Osteocyte (in vitro differentiated cells): ENCODE measurements at places on chromosomes 12 and 14.

DNA sequence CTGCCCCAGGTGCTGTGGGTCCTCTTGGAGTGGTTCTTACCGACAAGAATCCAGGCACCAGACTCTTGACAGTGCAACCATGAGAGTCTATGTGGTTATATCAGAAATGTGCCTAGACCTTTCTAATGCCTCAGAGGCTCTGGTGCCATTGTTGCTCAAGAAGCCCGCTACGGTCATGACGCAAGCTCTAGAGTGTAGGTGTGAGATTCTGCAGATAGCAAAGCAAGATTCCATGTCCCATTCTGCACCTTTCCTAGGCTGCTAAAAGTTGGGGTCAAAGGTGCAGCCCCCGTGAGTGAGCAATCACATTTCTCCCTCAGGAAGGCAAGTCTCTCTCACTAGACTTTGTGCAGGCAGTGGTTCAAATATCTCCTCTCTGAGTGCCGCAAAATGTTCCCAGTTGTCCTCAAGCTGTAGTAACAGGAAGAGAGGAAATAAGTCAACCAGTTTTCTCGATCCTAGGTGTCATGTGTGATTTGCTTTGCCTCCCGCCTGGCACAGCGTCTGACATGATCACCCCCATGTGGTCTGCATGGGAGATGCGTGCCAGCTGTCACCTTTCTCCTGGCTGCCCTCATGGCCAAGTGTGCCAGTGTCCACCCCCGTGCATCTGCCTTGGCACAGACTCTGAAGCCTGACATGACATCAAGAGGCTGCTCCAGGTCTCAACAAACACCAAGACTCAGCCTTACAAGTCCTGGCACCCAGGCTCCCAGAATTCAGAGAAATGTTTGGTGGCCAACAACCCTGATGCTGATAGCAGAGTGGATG lies 122.5 kb upstream of the COCH start:
- DNase-seq: no peak

- DNase-seq: no peak
Measured at GRCh38 chr12:40010899-40011774, 94.7 kb downstream of the SLC2A13 start.

DNA sequence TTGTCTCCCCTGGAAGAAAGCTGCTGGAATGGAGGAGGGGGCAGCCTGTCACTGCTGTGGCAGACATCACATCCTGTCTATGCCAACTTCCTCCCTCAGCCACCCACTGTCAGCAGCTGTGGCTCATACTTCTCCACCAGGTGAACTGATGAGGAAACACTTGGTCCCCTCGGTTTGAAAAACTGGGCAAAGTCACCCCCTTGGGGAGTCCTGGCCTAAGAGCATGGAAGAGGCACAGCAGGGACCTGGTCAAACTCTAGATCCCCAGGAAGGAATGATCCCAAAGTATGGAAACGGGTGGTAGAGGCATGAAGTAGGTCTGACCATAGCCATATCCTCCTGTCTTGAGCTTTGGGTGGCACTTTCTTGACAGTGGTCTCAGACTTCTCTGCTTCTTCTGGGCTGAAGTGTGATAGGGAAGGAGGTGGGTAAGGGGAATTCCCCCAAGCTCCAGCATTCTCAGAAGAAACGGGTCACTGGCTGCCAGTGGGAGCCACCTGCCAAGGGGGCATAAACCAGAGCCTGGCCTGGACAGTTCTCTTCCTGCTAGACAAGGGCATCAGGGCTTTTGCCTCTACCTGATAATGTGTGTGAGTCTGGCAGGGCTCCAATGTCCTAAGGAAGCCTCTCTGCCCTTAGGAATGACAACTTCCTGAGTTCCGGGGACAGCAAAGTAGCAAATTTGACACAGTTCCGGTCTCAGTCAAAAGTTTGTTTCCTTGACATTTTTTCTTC lies 36.0 kb downstream of the FMNL3 start:
- DNase-seq: no peak

DNA sequence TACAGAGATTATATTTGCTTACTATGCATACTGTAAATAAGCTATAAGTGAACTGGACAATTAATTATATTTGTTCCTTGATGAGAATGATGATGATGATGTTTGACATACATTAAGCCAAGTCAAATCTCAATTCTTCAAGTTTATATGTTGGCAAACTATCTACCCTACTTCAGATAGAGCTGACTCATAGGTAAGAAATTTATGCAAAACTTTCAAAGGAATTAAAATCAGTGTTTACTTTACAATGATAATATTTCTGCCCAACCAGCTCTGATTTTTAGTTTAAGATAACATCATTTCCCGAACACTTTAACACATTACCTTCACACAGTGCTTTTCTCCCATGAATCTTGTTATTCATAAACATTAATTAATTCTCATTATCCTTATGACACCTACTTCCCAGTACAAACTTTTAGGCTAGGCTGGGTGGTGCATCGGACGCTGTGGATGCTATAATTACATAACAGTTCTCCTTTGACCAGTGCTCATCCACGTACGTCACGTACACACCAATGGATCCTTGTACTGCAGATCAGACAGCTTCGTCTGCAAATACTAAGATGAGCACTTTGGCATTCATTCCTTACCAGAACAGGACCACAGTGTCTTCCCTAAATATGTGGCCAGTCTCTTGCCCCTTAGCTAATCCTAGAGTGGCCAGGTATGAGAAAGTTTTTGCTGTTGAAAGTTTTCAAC lies 18.3 kb downstream of the BMP4 start:
- DNase-seq: no peak

DNA sequence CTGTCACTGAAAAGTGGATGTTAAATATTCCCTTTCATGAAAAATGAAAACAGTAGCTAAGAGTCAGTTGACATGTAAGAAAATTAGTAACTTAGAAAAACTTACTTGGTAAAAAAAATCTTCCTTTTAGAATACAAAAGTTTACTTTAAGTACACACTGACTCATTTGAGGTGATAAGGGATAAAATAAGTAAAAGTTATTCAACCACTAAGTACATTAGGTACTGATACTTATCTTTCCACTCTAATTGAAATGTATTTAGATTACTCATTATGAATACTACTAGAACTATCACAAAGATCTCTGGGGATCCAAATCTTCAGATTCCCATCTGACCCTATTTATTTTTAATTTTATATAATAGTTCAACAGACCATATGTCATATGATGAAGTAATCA lies 12.2 kb downstream of the SYCP3 start:
- no peak for DNase-seq

GRCh38 chr12:121849665-121850064 lies 9.0 kb downstream of the HPD start:
- DNase-seq: no peak

- no peak for DNase-seq
Measured at GRCh38 chr14:81222126-81222525, 1.4 kb upstream of the GTF2A1 start.

DNA sequence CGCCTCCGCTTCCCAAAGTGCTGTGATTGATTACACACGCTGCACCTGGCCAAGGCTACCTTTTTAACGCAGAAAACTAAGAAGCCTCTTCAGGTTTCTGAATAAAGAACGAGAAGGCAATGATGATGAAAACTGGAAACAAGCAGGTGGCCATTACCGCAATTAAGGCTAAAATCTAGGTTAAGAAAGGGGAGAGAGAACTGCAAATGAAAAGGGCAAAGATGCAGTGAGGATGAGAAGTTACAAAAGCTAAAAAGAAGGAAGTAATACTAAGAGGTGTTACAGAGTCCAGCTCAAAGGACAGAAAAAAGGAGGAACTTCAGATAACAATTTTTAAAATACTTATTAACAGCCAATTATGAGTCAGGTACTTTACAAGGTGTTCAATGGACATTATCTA lies 79.7 kb downstream of the DUSP16 start:
- DNase-seq: no peak

- DNase-seq: no peak
Measured at GRCh38 chr12:120588948-120589930, 8.0 kb upstream of the POP5 start.

DNA sequence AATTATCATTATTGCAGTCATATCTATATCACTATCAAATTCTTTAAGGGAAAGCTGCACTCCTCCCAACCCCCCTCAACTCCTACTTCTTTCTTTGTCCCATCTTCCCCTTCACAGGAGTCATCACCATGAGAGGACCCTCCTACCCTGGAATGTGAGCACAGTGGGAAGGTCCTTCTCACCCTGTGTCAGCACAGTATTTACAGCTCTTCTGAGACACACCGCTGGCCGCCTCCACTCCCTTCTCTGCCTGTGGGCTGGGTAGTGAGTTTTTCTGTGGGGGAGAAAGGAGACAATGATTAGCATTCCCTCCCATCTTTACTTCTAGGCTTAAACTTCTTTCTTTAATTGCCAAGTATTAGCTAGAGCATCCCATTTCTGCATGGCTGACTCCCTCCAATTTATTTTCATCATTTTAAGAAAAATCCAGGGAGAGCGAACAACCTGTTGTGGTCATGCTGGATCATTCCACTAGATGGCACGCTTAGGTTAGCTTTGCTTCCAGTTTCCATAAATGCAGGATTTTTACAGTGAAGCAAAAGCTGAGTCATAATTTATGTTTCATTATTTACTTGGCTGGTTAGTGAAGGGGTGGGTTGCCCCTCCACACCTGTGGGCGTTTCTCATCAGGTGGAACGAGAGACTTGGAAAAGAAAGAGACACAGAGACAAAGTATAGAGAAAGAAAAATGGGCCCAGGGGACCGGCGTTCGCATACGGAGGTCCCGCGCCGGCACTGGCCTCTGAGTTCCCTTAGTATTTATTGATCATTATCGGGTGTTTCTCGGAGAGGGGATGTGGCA lies 188.5 kb downstream of the ALX1 start:
- DNase-seq: no peak

- DNase-seq: no peak
Measured at GRCh38 chr12:92561543-92561899, 141.3 kb upstream of the PLEKHG7 start.

GRCh38 chr12:68227356-68227755 lies 1.7 kb upstream of the IL26 start:
- DNase-seq: no peak

- DNase-seq: no peak
Measured at GRCh38 chr14:76097547-76097946, 54.2 kb upstream of the GPATCH2L start.

- peak; percentile 75 for DNase-seq
Measured at GRCh38 chr14:90487031-90487430, 90.2 kb downstream of the CALM1 start.

DNA sequence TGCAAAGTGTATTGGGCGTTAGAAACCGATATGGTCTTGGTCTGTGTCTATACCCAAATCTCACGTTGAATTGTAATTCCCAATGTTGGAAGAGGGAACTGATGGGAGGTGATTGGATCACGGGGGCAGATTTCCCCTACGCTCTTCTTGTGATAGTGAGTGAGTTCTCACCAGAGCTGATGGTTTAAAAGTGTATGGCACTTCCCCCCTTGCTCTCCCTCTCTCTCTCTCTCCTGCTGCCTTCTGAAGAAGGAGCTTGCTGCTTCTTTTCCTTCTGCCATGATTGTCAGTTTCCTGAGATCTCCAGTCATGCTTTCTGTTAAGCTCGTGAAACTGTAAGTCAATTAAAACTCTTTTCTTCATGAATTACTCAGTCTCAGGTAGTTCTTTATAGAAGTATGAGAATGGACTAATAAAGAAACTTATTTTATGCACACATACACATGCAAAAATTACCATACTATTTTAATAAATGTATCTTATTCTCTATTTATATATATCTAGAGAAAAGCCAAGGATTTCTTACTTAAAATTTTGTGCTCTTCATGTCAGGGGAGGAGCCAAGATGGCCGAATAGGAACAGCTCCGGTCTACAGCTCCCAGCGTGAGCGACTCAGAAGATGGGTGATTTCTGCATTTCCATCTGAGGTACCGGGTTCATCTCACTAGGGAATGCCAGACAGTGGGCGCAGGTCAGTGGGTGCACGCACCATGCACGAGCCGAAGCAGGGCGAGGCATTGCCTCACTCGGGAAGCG lies 1891.0 kb upstream of the FLRT2 start:
- DNase-seq: no peak

DNA sequence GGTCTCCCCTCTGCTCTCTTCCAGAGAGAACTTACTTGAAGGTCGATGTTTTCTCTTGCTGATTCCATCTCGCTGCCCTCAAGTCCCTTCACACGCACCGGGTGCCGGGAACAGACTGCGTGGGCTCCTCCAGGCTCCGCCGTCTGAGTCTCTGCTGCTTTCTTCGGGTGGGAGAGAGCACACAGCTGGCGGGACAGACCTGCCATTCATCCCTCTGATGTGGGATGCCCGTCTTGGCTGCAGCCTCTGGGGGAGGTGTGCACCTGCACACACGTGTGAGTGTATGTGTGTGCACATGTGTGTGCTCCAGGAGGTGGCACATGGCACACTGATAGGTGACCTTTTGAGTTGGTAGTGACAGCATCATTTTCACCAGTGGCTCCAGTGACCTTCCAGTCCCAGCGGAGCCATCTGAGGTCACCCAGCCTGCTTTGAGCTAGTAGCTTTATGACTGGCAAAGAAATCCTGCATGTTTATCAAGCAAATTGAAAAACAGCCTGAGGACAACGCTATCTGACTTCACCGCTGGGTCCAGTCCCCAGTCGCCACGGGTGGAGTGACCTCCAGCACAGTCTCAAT lies at the start of gene NINJ2:
TSS of gene NINJ2 (minus strand) at position 153 of the 579 bp plus-strand sequence. CDS start at position 68, 85 bp downstream.
- DNase-seq: no peak

GRCh38 chr14:100071545-100071944 lies 6.3 kb downstream of the EVL start:
- peak; percentile 30 for DNase-seq

DNA sequence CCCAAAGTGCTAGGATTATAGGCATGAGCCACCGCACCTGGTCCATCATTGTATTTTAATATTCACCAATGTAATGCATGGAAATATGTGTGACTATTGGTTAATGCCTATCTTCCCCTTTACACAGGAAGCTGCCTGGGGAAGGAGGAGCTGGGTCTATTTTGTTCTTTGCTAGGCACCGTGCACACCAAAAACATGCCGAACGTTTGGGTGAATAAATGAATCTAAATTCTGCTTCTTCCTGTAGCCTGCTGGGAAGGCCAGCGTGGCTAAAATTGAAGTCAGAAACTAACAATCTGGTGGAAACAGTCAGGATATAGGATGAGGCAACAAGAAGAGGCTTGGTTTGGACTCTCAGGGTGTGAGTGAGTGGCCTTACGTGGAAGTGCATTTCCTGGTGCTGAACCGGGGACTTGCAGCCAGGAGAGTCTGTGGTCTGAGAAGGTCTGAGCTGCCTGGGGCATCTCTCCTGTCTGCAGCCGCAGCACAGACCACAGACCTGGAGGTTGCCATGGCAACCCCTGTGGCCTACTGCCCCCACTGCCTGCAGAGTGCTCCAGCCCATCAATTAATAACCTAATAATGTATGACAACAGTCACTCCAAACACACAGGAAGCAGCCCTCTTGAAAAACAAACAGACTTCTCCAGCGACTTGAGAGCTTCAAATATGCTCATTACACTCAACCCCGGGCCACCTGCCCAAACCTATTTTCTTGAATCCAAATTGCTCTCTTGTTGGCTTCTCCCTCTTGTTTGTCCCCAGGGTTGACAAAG lies 5.5 kb upstream of the GPR68 start:
- DNase-seq: no peak

GRCh38 chr12:131694116-131694838 lies 16.6 kb upstream of the SFSWAP start:
- peak; percentile 60 for DNase-seq
